ENCODE measurements at places on chromosomes 2 and 18.

DNA sequence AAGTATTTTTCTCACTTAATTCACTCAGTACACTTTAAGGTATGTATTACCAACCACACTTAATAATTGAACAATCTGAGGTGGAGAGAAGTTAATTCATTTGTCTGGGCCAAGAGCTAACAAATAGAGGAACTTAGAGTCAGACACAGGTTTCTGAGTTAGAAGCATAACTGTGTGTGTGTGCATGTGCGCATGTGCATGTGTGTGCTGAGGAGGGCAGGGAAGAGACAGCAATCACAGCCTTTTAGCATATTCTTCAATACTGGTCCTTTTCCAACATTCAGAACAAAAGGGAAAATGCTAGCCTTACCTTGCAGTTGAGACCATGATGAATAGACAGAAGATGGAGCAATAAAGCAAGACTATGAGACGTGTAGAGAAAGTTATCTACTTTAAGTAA lies 136.2 kb upstream of the ATP5MC3 start:
- no peak for DNase-seq

GRCh38 chr18:76395609-76396008 lies 99.4 kb downstream of the ZNF516 start:
- DNase-seq, result no peak

DNA sequence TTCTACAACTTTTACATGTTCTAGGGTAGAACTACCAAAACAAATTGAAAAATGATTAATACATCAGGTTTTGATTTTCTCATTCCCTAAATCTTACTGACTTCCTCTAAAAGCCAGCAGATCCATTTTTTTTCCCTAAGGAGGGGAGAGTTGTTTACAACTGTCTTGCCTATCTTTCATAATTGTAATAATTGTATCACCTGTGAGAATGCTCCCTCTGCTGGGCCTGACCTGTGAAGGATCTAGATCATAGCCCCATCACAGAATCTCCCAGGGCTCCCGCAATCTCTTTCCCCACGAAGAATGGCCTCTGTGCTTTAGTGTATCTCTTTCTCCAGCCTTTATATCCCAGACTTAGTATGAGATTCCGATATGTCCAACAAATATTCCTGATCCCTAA lies 9.1 kb downstream of the LOXL3 start:
- no peak for DNase-seq

GRCh38 chr2:119696494-119697030 lies 17.6 kb downstream of the TMEM177 start:
- no peak for DNase-seq

DNA sequence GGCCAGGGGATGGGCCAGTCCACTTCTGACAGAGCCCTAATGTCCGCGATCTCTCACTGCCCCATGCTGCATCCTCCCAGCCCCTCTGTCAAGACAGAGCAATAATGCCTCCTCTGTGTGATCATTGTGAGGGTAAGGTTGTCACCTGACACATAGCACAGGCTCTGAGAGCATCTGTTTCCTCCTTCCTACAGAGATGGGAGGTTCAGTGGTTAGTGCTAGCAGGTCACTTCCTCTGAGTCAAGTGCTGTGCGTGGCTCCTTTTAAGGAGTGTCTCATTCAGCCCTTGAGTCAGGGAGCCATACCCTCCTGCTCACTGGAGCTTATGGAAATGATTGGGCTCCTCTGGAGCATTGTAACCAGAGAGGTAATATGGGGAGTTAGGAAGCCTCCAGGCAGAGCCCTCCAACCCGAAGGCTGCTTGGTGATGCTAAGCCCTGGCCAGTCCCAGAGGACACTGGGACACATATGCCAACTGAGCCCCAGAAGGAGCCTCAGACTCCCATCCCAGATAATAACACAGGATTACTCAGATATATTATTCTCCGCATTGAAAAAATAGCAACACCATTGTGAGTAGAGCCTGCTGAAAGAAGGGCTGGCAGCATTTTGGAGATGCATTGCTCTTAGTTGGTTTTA lies 189.0 kb downstream of the GALNT1 start:
- DNase-seq, result no peak

DNA sequence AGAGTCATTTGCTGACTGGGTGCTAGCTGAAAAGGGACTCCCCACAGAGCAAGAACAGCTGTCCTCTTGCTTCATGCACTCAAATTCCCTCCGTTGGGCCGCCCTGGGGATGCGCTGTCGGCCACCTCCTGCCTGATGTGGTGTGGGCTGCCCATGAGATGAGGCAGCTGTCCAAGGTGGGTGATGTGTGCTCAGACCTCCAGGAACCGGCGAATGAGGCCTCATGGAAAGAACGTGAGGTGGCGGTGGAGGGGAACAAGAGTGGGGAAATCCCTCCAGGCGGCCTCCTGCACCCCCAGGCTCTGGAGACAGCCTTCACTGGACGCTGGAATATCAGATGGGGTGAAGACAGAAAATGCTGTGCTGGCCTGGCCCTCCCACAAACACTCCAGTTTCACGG lies 79.8 kb downstream of the LONRF2 start:
- DNase-seq, result no peak

DNA sequence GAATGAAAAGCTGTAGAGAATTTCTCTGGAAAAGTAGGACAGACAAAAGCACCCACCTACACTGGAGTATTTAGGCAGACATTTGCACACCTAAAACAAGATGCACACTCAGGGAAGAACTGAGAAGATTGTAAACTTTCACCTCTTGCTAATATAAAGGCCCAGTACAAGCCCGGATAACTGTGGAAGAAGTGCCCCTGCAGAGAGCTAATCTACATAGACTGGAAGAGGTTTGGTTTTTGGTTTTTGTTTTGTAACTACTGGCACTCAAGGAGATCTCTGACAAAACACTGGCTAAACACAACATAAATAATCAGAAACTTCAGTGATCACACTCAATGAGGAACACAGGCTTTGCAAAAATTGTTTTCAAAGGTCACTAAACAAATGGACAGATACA lies 782.2 kb upstream of the SLC8A1 start:
- no peak for DNase-seq

- DNase-seq, result no peak
Observed at GRCh38 chr2:88400037-88400767, 52.3 kb downstream of the FOXI3 start.

DNA sequence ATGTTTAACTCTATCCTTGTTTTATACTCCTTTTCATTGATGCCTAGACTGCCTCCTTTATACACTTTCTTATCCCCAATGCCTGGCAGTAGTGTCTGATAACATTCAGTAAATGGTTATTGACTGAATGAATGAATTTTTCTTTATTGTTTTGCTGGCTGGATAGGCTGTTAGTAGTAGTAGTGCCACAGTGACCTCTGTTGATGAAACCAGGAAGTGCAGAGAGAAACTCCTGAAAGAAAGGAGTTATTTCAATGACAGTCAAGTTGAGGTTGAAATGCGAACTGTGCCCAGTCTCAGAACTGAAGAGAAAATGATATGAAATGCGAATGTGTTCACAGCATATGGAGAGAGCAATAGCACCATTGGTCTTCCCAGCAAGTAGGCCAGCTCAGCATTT lies 26.8 kb upstream of the SLC9A2 start:
- DNase-seq, result no peak

GRCh38 chr2:42567806-42568400 lies 529 bp upstream of the MTA3 start:
- DNase-seq, result peak; percentile 71

DNA sequence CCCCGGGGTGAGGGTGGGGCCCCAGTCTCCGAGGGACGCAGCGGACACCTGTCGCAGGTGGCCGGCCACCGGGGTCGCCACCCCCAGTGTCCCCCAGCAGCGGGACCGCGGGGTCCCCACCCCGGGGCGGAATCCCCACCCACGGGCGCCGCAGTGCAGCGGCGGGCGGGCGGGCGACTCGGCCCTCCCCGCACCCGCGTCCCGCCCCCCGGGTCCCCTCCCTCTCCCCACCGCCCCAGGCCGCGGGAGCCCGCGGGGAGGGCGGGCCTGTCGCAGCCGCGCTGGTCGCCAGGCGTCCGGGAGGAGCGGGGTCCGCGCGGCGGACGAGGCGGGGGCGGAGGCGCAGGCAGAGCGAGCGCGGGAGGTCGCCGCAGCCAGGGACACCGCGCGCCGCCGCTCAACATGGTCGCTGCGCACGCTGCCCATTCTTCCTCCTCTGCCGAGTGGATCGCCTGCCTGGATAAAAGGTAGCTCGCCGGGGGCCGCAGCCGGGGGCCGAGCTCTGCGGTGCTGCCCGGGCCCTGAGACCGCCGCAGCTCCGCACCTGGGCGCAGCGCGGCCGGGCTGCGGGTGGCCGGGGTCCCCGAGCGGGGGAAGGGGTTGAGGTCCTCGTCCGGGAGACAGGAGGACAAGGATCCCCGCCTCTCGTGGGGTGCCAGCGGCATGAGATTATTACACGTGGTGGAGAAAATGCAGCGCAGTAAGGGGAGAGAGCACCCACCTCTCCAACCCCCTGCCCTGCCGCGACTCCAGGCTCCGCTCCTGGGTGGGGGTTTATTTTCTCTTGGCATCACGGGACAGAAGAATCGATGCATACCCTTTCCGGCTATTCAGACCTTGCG lies at the start of gene RAPGEF4:
Gene RAPGEF4 (plus strand): TSS at position 264 of the 842 bp plus-strand sequence. CDS start 139 bp downstream, at position 403.
- DNase-seq, result no peak

DNA sequence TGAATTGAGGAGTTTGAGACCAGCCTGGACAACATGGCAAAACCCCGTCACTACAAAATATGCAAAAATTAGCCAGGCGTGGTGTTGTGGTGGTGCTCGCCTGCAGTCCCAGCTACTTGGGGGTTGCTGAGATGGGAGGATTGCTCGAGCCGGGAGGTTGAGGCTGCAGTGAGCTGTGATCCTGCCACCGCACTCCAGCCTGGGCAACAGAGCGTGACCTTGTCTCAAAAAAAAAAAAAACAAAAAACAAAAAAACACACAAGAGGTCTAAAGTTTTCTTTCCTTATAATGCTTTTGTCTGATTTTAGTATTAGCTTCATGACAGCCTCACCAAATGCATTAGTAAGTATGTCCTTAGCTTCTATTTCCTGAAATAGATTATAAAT lies 43.1 kb downstream of the VPS54 start:
- DNase-seq, result no peak

- DNase-seq, result no peak
Observed at GRCh38 chr2:138255670-138256069, 245.9 kb upstream of the SPOPL start.

- no peak for DNase-seq
Observed at GRCh38 chr2:195057001-195057400, 600.0 kb upstream of the SLC39A10 start.

All from SK-N-DZ (cell line).